BJ (cell line): ENCODE measurements at places on chromosomes 6 and 20.

- DNase-seq = no peak
Observed at GRCh38 chr6:117263353-117263927, 1.9 kb upstream of the VGLL2 start.

GRCh38 chr6:47258724-47259347 is 50.9 kb downstream of the TNFRSF21 start:
- no peak for DNase-seq

DNA sequence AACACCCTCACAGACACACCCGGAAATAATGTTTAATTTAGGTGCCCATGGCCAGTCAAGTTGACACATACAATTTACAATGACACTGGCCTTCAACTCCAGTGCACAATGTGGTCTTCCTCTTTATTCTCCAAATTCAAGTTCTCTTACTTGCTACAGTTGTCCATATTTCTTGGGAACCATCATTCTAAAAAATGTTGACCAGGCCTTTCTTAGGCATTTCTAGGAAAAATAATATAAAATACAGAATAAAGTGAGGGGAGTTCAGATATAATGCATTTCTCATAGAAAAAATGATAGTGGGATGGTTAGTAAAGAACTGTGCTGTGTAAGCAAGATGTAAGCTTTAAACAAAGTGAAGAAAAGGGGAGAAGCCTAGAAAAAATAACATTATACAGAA is 298.9 kb downstream of the ARHGAP18 start:
- no peak for DNase-seq

GRCh38 chr6:130944486-130944885 is 117.3 kb downstream of the SMLR1 start:
- DNase-seq = no peak

- no peak for DNase-seq
Observed at GRCh38 chr6:22942403-22942802, 373.0 kb downstream of the HDGFL1 start.

DNA sequence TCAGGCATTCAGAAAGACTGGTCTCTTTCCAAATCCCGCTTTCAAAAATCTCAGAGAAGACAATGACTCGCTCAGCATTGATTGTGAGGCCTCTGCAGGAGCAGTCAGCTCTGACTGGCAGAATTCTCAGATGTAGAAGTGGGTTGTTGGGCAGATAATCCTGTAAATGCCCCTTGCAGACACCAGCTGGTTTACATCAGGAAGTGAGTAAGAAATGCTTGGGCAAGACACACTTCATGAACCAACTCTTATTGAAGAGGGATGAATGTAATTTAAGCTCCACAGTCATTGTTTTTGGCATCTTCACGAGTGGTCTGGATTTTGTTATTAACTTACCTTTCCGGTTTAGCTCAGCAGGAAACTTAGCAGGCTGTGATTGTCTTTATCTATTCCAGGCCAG is 166.6 kb downstream of the PLCB4 start:
- DNase-seq = peak; percentile 23
